ENCODE measurements at places on chromosomes 2 and 18. TPM values are rescaled to one million over a fixed set of nuclear protein-coding genes. Genes with fewer than 3 reads are reported as not detected.

Gene IL1F10
- polyA plus RNA-seq, result not detected

Gene KIF5C
- polyA plus RNA-seq, result 2.0 TPM

Gene CROCC2
- not detected for polyA plus RNA-seq

Gene PDE11A
- polyA plus RNA-seq, result not detected

Gene C2orf78
- polyA plus RNA-seq, result not detected

Gene CABLES1
- 0.30 TPM for polyA plus RNA-seq

Gene RBBP8
- polyA plus RNA-seq, result 10.8 TPM

Gene QPCT
- 1.8 TPM for polyA plus RNA-seq

Gene SEC11C
- polyA plus RNA-seq, result 260 TPM

Gene DNAH6
- 0.06 TPM for polyA plus RNA-seq

Gene CYS1
- polyA plus RNA-seq, result not detected

Gene MFSD2B
- not detected for polyA plus RNA-seq

Gene DLX2
- not detected for polyA plus RNA-seq

Gene SCN3A
- 0.85 TPM for polyA plus RNA-seq

Gene IL18R1
- polyA plus RNA-seq, result 2.2 TPM
